CD4-positive, alpha-beta T cell treated with Interferon alpha-2 for 1 hour (primary cell): ENCODE measurements at places on chromosomes 6 and 20.

DNA sequence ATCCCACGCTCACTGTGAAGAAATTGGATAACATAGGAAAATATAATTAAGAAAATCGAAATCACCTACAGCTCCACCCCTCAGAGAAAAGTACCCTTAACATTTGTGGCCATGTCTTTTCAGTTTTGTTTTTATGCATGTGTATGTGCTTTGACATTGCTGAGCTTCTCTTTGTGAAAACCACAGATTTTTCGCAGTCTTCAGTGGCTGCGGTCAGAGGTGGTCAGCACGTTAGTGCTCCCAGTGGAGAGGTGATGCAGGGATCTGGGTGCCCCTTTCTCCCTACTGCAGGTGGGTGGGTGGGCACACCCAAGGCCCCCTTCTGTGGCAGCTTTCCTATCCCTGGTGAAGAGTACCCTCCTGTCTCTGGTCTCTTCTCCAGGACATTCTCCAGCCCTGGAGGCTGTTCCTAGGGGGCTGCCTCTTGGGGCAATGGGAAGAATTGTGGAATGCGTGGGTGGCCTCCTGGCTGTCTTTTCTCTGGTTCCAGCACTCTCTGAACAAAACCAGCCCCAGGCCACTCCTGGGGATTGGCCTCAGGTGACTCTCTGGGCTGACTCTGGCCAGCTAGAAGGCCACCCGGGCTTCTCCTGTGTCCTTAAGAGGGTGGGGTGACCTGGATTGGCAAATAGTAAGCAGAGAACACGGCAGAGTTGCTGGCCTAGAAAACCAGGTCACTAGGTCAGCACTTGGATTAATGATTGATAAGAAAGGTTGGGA lies 49.8 kb upstream of the FANCE start:
- no peak for DNase-seq

- no peak for DNase-seq
These were observed 196.4 kb upstream of the CCN2 start for GRCh38 chr6:132147530-132148011.

- DNase-seq: no peak
These were observed 243.7 kb downstream of the TFAP2C start for GRCh38 chr20:56872620-56873458.

DNA sequence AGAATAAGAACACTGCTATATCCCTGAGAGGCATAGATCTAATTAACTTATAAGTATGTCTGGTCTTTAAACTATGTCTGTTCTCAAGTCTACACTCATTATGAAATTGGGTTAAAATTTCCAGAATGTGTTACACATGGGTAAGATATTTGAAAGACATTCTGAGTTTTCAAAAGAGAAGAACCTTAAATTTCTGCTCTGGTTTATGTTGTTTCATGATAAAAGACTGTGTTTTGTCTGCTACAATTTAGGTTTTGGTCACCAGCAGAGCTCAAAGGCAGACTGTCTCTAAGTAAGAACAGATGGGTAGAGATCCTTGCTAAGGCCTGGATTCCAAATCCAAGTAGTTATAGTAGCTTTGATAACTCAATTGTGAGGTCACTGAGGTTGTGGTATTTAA lies 6.0 kb downstream of the STMND1 start:
- DNase-seq: no peak

GRCh38 chr6:139536751-139537617 lies 162.5 kb upstream of the CITED2 start:
- DNase-seq: no peak

DNA sequence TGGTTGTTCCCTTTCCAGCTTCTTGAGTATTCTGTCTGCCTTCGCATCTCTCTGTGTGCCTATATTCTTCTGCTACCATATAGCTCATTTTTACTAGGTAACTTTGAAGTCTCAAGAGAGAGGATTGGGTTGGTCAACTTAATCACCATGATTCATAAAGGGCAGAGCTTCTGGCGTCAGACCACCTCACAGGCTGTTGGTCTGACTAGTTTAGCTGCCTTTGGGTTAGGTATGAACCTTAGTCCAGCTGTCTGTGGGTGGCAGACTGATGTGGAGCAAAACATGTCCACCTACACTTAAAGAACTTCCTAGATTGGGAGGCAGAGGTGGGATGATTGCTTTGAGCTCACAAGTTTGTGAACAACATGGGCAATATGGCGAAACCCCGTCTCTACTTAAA lies 192.2 kb upstream of the SGK1 start:
- DNase-seq: no peak

- no peak for DNase-seq
These were observed 36.2 kb upstream of the CDYL start for GRCh38 chr6:4740032-4740431.

- DNase-seq: no peak
These were observed 109.0 kb downstream of the TFAP2A start for GRCh38 chr6:10305790-10306415.

GRCh38 chr6:11729076-11729475 lies 49.5 kb downstream of the ADTRP start:
- DNase-seq: peak; percentile 44

GRCh38 chr6:74362391-74362790 lies 666.4 kb downstream of the CD109 start:
- no peak for DNase-seq

GRCh38 chr20:62358171-62359042 lies 8.7 kb downstream of the LAMA5 start:
- no peak for DNase-seq

- no peak for DNase-seq
These were observed 106.3 kb upstream of the LY86 start for GRCh38 chr6:6482256-6482655.

DNA sequence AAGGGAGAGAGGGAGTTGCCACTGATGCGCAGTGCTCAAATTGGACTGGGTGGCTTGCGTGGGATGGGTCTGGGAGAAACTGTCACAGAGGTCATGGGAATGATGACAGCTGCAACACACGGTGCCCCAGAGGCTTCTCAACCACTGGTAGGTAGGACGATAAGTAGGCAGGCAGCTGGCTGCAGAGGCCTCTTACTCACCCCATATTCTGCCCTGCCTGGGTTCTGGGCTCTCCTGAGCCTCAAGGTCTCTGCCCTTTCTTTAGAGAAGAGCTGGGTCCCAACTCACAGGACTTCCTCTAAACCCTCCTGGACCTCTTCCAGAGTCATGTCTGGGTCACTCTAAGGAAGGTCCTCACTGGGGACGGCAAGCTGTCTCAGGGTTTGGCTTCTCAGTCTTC lies 37.2 kb upstream of the RNF24 start:
- no peak for DNase-seq

GRCh38 chr6:154343473-154344308 lies 12.9 kb downstream of the IPCEF1 start:
- no peak for DNase-seq

DNA sequence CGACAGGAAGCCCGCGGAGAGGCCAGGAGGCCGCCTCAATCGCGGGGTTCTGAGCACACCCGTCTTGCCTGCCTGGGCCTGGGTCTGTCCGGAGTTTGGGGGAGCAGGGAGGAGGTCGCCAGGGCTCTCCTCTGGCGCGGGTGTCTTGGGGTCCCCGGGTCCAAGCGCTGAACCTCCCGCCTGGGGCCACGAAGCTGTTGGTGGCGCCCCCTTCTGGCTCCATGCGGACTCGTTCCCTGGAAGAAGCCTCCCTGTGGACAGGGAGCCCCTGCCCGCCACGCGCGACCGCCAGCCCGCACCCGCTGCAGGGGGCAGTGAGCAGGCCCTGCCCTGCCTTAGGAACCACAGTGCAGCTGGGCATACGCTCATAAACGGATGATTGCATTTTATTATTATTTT lies 44.7 kb downstream of the MCUR1 start:
- DNase-seq: no peak

- DNase-seq: no peak
These were observed 73.6 kb downstream of the SLX4IP start for GRCh38 chr20:10508468-10509251.

- no peak for DNase-seq
These were observed 34.5 kb upstream of the CST7 start for GRCh38 chr20:24914388-24915241.

DNA sequence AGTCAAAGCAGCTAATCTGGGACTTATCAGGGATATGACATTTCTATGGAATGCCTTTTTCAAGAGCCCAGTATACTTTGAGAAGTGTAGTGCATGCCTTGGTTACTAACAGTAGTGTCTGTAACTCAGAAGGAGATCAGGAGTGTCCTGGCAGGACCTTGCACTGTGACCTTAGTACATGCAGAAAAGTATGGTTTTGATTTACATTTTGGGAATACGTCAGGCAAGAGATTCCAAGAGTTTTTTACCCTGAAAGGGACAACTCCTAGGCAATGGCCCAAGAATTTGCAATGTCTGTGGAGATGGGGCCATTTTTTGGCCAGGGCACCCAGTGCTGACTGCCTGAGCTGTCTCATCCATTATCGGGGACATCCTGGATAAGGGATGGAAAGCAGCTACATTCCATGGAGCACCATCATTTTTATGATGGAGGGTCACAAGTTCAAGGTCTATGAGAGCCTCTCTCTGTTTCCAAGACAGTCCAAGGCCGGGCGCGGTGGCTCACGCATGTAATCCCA lies 80.2 kb downstream of the FAM50B start:
- no peak for DNase-seq

DNA sequence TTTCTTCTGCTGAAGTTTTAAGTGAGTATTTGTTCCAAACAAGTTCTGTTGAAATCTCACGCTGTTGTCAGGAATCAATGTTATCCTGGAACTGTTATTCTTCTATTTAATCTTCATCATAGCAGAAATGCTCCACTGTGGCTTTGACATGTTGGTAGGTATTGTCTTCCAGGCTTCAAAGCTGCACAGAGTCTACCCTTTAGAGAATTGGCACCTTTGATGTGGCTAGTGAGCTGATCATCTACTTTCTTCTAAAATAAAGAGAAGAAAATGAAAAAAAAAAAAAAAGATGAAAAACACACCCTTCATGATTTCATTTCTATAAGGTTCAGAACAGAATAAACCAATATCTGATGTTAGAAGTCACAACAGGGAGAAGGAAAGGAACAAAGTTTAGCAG lies 5.8 kb upstream of the ZSCAN23 start:
- peak; percentile 20 for DNase-seq

- DNase-seq: no peak
These were observed 144.7 kb downstream of the SCML4 start for GRCh38 chr6:107679457-107679856.

- DNase-seq: no peak
These were observed 177.4 kb downstream of the TBXT start for GRCh38 chr6:165990216-165990615.

- no peak for DNase-seq
These were observed 187.7 kb downstream of the PDE7B start for GRCh38 chr6:136039185-136039584.

DNA sequence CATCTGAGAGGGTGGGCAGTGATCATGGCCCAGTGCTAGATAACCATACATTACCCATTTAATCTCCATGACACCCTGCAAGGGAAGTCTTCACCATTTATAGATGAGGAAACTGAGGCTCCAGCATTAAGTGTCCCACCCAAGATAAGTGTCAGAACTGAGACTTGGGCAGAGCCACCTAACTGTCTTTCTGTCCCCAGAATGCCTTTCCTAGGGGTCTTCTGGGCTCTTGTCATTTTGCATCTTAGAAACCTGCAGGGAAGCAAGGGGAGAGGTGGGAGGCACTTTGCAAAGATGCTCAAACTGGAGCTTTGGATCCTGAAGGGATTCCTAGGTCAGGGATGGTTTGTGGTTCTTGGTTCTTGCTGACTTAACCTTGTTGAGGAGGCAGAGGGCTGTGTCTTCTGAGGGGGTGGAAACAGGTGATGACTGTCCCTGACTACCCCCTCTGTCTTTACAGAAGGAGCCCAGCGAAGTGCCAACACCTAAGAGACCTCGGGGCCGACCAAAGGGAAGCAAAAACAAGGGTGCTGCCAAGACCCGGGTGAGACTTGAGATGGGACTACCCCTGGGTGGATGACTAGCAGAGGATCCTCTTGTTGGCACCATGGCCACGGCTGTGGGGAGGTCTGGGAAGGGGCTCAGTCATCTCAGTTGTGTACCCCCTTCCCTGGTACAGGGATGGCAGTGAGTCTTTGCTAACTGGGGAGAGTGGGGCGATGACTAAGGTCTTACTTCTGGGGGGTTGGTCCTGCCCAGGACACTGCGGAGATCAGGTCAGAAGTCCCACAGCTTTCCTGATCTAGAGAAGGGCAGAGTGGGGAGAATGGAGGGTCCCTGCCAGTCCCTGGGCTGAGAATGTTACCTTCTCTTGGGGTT lies 5.8 kb downstream of the HMGA1 start:
- no peak for DNase-seq

DNA sequence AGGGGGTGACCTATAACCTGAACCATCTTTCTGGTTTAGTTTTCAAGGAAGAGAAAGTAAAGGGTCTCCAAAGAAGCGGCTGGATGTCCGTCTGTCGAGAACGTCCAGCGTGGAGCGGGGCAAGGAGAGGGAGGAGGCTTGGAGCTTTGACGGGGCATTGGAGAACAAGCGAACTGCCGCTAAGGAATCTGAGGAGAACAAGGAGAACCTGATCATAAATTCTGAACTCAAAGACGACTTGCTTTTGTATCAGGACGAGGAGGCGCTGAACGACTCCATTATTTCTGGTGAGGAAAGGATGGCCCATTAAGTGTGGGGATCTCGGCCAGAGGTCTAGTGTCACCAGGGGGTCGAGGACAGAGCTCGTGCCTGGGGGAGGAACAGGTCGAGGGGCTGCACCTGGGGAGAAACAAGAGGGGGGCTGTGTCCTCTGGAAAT lies 159.2 kb downstream of the SYCP2 start:
- no peak for DNase-seq

- no peak for DNase-seq
These were observed 914 bp downstream of the SNAP91 start for GRCh38 chr6:83707829-83708545.

- peak; percentile 59 for DNase-seq
These were observed 86.5 kb downstream of the LYRM4 start for GRCh38 chr6:5174244-5174643.

GRCh38 chr6:31687321-31687720 lies 6.5 kb upstream of the LY6G5C start:
- no peak for DNase-seq

- no peak for DNase-seq
These were observed 48.4 kb downstream of the ZFAND3 start for GRCh38 chr6:37867756-37868446.

- DNase-seq: no peak
These were observed 150.7 kb downstream of the PKHD1 start for GRCh38 chr6:51936531-51937290.

DNA sequence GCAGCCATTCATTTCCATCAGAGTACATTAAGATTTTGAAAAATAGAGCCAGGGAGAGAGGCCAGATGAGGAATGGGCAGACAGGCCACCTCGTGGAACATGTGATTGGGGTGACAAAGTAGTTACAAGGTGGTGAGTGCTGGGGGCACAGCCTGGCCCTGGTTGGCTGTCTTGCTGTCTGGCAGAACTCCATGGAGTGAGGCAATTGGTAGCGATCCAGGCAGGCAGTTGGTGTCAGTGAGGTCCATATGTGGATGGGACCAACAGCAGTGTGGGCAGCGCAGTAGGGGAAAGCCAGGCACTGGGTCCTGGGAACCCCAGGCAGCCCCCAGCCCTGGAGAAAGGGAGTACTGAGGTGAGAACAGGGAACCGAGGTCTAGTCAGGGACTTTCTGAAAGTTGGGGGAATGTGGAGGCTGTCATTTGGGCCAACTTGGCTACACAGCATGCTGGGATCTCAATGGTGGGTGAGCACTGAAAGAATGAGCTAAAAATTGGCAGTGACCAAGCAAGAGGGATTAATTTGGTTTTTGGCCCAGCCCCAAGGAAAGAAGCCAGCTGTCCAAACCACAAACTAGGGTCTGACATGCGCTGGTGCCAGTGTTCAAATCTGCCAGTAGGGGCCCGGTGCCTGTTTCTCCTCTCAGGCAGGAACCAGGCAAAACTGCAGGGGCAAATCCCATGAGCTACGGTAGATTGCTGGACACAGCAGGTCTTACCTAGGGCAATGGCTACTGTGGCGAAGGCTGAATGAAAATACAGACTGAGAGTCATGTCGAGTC lies 61.4 kb upstream of the E2F3 start:
- DNase-seq: no peak

- DNase-seq: no peak
These were observed 37.3 kb downstream of the SH3BGRL2 start for GRCh38 chr6:79668381-79668780.
